Activated CD8-positive, alpha-beta memory T cell treated with anti-CD3 and anti-CD28 coated beads for 48 hours (primary cell): ENCODE measurements at places on chromosomes 1 and 21.

DNA sequence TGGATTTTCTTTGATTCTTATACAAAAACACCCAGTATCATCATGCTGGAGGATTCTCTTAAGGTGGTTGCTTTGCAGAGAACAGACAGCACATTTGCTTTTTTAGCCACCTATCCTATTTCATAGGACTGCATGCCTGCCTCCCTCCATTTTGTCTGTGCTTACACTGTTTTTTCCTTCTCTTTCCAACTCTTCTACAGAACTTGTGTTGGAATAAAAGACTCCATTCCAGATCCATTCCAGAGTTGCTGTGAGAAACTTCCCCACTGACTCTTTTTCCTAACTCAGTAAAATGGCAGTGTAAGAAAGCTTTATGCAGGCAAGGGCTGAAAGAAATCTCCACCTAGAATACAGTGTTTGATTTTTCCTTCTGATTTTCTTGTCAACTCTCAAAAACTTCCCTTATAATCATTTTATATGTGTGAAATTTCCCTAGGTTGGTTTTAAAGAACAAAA lies 5.2 kb upstream of the ARID1A start:
- DNase-seq, result no peak

DNA sequence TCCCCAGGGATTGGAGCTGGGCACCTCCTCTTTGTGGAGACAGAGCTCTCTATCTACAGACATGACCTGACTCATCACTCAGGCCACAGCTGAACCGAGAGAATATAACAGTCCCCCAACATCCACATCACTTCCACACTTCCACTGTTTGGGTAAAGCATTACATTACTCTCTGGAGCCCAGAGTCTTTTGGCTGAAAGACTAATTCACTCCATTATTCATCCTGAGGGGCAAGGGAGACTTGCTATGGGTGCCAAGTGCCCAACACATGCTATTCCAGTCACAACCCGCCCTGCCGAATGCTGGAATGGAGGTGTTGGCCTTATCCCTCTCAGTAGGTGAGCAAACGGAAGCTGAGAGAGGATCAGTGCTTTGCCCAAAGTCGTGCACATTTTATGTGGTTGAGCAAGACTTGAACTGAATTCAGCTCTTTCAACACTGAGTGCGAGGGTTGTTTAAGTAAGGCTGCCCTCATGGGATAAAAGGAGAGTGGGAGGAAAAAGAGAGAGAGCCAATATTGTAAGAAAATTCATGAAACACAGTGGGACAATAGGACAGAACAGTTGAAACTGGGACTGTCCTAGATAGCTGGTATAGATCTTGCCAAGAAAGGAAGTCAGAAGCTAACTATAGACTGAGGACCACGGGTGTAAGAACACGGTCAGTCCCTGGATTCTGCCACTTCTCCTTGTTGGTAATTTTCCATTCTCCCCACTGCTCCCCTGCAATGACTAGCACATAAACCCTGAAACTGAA lies 13.5 kb upstream of the CHI3L1 start:
- no peak for DNase-seq

- DNase-seq, result no peak
Measured at GRCh38 chr1:182724215-182724614, 39.8 kb upstream of the RGS8 start.

GRCh38 chr1:1048765-1049164 lies 25.3 kb downstream of the RNF223 start:
- no peak for DNase-seq

GRCh38 chr1:211710566-211711314 lies 35.3 kb upstream of the NEK2 start:
- DNase-seq, result no peak

DNA sequence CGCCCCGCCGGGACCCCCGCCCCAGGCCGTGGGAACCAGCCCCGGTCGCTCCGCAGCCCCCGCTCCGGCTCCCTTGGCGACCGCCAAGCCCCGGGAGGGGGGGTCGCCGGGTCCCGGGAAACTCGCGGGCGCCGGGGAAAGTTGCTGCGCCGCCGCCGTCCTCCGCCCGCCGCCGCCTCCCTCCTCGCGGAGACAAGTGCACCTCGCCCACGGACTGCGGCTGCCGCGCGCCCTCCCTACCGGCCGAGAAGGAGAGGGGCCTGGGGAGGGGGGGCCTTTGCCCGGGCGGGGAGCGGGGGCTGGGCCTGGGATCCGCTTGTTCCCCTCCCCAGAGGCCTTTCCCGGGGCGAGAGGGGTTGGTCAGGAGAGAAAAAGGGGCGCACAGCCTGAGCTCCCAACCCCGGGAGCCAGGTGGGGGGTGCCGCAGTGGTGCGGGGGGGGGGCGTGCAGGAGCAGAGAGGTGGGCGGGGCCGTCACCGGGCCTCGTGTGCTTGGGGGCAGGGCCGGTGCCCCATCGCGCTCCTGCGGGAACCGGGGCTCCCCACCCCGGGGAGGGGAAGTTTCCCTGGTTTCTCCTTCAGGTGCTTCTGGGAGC lies 592 bp downstream of the AGRN start:
- no peak for DNase-seq

- no peak for DNase-seq
Measured at GRCh38 chr1:226986496-226987178, 46.5 kb downstream of the COQ8A start.

- DNase-seq, result no peak
Measured at GRCh38 chr1:241271427-241271826, 85.6 kb downstream of the RGS7 start.

GRCh38 chr21:24153137-24153536 lies 1454.1 kb downstream of the MRPL39 start:
- DNase-seq, result no peak

DNA sequence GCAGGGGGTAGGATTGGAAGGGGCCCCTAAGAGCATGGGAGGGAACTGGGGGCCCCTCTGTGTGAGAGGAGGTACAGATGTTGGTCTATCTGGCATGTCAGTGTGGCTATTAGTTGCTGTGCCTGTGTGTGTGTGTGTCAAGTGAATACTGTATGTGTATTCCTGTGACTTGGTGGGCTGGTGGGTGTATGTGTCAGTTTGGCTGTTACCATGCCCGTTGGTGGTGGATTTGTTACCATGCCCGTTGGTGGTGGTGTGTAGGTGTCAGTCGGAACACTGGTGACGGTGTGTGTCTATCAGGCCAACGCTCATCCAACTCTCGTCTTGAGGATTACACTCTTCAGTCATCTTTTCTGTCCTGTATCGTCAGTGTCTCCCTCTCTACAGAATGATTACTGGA lies 22.6 kb downstream of the TFAP2E start:
- DNase-seq, result no peak

DNA sequence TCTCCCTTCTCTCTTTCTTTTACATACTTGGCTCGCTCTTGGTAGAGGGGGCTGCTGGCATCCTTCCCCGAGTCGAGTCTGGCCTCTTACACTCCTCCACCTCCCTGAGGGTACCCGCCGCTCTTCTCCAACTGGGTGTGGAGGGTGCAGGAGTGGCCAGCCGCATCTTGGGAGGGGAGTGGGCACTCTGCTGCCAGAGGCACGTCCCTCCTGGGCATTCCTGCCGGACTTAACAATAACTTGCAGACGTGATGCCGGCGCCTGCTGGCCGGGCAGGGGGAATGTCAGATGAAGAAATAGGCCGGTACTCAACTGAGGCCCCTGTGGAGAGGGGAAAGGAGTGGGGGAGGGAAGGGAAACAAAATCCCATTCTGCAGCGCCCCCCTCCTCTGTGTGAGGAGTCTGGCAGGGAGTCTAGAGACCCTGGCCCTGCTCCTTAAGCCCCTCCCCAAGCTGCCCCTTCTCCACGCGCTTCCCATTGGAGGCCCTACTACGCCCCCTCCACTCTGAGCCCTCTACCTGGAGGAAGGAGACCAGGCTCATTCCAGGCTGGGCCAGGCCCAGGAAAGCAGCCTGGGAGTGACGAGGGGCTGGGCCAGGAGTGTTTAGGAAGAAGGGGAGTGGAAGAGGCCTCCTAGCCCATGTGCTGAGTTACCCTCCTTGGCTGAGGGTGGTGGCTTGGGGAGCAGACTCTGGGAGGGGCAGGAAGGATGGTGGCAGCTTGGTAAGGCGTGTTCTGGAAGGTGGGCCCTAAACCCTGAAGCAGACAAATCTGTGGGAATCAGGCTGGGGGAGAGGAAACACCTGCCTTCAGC lies 1.8 kb downstream of the ATP2B4 start:
- DNase-seq, result no peak
